ENCODE measurements at places on chromosomes 16 and 17.

DNA sequence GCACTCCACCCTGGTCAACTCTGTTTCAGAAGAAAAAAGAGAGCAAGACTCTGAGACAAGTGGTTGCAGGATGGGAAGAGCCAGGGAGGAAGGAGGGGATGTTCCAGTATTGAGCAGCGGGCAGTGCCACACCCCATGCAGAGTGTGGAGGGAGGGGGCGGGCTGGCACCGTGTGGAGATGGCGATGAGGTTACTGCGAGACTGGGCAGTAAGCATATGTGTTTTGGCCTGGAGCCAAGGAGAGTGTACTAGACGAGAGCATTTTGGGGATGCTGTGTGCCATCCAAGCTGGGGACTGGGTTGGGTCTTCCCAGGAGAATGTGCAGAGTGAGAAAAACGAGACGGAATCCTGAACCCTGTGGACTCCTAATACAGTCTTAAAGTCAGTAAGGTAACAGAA is 3.4 kb downstream of the TBC1D24 start:
- no peak for DNase-seq

- no peak for DNase-seq
Measured at GRCh38 chr16:47046726-47047523, 73.5 kb upstream of the DNAJA2 start.

DNA sequence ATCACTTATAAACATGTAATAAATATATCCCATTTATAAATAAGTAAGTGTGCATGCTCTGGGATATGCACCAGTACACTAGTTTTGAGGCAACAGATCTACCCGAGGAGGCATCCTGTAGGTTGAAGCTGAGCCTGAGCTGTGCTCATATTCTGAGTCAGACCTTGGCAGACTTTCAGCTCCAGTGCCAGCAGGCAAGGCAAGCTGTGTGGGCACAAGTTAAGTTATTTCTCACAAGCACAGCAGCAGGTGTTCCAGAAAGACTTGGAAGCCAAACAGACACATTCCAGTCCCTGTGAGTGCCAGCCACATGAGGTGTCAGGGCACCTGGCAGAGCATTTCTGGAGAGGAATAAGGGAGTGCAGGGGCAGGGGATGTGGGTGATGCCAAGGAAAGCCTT is 1.3 kb upstream of the CLEC19A start:
- DNase-seq: no peak

- no peak for DNase-seq
Measured at GRCh38 chr17:71052971-71053370, 883.6 kb downstream of the KCNJ2 start.

DNA sequence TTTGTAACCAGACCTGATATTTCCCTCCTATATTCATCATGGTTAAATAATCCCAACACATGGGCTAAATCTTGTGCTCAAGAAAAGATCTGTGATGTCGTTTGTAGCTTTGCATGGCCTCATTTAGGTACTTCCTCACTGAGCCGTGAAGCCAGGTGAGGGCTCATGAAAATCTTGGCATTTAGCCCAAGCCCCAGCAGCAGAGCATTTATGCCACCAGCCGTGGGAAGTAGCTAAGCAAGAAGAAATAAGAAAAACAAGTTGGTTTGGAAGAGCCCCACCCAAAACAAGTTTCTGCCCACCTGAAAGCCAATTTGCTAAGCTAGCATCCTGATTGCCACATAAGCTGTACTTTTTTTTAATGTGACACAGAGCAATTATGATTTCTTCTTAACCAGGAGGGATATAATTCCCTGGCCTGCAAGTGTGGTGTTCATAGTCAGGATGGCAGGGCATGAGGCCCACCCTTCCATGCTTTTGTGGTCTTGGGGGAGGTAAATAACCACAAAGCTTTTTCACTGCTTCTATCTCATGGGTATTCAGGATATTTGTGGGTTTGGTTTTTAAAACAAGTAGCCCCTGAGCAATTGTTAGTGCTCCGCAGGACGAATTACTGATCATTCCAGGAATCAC is 10.5 kb downstream of the TMIGD1 start:
- peak; percentile 49 for DNase-seq

- no peak for DNase-seq
Measured at GRCh38 chr16:50839920-50840729, 98.2 kb downstream of the CYLD start.

- DNase-seq: no peak
Measured at GRCh38 chr17:58306131-58306951, 22.3 kb downstream of the TSPOAP1 start.

DNA sequence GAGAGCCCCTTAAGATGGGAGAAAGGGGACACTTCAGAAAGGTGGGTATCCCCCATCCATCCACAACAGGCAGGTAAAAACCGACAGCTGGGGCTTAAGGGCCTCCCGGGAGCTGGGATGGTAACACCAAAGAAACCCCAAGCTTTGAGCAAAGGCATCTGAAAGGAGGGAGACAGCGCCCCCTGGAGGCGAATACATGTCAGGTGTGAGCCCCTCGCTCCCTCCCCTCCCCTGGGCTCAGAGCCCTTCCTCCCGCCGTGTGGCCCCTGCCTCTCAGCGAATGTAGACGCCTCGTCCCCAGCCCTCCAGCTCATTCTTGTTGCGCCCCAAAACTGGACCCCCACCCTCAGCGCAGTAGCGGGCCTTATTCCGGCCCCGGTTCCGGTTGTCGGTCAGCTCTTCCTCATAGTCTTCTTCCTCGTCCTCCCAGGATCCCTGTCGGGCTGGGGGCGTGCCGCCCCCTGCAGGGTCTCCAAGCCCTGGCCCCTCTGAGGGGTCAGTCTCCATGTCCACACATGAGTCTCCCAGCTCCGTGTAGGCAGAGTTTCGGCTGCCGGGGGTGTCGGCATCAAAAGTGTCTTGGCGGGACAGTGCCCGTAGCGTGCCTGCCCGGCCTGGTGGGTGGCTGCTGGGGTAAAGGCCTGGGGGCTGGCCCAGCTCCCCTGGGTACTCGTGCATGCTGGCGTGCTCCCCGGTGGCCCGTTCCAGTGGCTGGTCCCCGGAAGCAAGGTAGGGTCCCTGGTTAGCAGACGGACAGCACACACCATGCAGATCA is 9.1 kb upstream of the ARL5C start:
- DNase-seq: peak; percentile 75

- no peak for DNase-seq
Measured at GRCh38 chr16:58459344-58460218, 40.4 kb upstream of the NDRG4 start.

DNA sequence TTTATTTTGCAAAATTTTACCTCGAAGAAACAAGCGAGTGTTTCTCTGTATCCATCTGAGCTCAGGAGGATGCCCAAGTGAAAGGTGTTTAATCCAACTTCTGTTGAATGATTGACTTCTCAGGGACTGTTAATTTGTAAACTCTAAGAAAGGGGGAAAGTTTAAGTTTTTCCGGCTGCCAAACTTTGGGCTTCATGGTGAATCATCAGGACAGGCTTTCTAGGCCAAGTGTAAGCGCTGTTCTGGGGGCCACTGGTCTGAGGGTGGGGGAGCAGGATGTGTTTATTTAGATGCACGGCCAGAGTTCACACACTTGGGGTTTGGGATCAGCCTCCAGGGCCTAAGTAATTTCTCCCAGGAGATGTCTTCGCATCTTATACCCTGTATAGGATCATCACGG is 110.4 kb downstream of the PITPNC1 start:
- DNase-seq: no peak

DNA sequence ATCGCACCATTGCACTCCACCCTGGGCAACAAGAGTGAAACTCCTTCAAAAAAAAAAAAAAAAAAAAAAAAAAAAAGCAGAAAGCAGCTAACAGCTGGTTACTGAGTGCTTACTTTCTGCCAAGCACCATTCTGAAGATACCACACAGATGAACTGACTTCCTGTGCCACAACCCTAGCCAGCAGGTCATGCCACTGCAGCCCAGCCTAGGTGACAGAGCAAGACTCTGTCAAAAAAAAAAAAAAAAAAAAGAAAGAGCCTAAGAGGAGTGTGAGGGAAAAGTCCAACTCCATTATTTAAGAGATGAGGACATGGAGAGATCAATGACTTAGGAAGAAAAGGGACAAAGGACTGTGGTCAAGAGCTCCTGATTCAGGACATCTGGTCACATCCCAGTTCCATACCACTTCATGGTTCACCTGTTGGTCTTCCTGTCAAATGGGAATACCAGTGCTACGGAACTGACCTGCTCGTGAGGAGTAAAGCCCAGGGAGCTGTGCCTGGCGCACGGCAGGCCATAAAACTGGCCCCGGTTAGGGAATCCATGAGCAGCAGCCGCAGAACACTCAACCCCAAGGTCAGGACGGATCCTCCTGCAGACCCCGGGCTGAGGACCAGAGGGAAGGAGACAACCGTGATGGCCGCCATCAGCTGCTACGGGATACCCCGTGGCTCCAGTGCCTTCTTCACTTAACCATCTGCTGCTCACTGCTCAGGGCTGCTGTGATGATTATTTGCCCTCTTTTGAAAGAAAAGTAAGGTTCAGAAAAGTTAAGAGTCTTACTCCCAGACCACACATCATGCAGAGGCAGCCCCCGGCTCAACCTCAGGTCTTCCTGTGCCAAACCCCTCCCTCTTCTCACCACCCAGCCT is 950 bp downstream of the KLHDC4 start:
- peak; percentile 68 for DNase-seq

DNA sequence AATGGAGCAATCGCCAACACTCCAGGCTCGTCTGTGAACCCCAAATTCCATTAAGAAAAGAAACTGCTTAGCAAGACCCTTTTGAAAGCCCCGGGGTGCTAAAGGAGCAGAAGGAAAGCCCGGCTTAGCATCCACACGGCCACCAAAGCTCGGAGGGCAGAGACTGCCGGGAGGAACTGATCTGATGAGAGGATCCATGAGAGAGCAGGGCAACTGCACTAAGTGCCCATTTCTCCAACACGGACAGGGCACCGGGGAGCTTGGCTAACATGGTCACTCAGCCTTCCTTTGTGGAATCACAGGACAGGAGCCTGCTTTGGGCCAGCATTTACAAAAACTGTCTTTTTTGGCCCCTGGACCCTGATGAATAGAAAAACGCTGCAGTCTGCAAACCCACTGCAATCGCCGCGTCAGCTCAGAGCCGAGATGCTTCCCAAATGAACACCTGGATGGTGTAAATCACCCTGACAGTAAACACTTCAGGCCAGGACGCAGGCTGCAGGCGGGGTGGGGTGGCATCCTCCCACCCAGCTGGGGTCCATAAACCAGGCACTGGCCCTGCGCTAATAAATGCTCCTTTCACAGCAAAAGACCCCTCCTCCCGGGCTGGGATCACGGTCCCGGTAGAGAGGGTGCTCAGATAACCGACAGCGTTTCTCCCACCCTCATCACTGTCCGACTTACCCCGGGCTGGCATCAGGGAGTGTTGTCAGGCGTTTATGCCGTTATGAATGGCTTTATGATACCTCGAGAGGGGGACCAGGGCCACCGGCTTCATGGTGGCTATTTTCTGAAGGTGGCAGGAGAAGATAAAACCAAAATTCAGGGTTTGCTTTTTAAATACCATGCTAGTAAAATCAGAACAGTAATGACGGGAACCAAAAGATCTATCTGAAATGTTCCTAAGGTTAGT is 299.5 kb downstream of the IRF8 start:
- DNase-seq: no peak

DNA sequence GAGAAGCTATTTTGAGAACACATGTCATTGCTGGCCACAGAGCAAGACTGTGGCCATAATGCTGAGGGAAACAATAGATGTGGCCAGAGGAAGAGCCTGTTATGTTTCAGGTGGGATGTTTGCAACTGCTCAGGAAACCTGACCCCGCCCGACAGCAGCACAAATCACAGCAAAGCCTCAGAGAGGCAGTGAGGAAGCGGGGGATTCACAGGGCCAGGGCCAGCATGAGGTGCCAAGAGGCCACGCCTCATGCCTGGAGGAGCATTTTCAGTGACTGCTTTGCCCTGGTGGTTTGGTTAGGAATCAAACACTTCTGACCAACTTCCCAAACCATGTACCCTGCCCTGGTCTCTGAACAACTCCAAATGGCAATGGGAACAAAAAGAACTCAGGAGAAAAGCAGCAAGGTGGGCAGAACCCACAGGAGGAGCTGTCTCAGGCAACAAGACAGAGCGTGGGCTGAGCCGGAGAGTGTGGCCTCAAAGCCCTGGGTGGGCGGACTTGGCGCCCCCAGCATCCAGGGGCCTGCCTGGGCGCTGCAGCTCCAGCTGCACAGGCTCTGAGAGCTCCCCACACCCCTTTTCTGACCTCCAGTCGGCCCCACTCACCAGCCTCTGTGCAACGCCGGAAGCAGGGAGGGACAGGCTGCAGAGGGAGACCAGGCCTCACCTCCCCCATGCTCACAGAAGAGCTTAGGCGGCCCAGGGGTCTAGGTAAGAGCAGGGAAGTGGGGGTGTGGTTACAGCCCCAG is 20.6 kb downstream of the HIC1 start:
- DNase-seq: no peak

DNA sequence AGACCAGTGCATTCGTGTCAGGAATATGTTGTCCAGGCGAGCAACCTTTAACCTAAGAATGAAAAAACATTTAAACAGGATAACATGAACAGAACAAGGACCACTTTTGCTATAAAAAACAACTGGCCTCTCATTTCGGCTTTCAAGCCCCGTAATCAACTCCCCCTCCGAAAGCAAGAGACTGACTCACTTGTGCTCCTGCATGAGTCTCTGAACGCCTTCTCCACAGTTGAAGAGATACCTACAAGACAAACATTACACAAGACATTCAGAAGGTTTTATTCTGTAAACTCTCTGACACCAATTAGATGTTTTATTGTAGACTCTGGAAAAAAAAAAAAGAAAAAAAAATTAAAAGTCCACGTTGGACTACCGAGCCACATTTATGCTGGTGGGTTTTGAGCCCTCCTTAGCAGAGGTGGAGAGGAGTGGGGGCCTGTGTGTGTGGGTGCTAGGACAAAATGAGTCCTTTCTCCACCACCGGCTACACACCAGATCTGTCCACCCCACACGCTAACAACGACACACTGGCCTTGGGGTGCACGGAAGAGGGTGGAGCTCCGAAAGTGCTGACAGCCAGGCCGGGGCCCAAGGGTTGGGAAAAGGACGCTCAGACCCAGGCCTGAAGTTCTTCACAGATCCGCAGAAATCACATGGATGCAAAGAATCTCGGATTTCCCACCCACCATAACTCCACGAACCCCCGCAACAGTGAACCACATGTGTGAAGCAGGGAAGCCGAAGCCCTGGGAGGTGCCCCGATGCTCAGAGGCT is 759 bp downstream of the ELAC2 start:
- no peak for DNase-seq

DNA sequence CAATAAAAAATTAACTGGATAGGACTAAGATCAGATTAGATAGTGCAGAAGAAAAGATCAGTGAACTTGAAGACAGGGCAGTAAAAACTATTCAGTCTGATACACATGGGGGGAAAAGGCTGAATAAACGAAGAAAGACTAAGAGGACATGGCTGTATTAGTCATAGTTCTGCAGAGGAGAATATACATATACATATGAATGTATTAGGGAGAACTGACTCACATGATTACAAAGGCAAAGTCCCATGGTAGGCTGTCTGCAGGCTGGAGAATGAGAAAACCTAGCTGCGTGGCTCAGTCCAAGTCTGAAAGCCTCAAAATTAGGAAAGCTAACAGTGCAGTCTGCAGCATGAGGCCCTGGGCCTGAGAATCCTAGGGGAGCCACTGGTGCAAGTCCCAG is 98.2 kb upstream of the GNAO1 start:
- no peak for DNase-seq

- no peak for DNase-seq
Measured at GRCh38 chr16:21100447-21100846, 50.2 kb downstream of the DNAH3 start.

Measured in CD4-positive, alpha-beta T cell treated with Interleukin-15 for 1 hour (primary cell).